ENCODE measurements at places on chromosomes 5 and 9.

- no peak for DNase-seq
These were observed 213.8 kb upstream of the ZNF608 start for GRCh38 chr5:124960266-124960665.

- DNase-seq = no peak
These were observed 118.3 kb downstream of the SLC1A3 start for GRCh38 chr5:36724467-36725332.

DNA sequence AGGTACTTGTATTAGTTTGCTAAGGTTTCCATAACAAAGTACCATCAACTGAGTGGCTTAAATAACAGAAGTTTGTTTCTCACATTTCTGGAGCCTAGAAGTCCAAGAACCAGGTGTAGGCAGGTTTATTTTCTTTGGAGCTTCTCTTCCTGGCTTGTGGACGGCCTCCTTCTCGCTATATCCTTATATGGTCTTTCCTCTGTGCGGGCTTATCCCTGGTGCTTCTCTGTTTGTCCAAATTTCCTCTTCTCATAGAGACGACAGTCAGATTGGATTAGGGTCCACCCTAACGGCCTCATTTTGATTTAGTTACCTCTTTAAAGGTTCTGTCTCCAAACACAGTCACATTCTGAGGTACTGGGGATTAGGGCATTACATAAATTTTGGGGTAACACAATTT is 88.3 kb downstream of the RMI1 start:
- no peak for DNase-seq

DNA sequence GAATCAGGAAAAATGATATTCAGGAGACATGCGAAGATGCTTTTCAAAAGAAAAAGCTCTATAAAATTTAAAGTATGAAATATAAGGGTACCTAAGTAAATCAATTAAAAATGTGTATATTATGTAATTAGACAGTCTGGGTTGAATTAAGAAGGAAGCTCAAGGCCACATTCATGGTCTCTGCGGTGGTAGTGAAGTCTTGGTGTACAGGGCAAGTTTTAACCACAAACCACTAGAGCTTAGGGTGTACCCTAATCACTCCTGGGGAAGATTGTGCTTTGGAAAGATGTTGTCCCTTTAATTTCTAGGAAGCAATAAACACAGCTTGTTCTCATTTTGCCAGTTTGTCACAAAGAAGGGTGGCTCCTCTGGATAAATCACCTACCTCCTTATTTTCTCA is 287.2 kb upstream of the ZNF608 start:
- no peak for DNase-seq

DNA sequence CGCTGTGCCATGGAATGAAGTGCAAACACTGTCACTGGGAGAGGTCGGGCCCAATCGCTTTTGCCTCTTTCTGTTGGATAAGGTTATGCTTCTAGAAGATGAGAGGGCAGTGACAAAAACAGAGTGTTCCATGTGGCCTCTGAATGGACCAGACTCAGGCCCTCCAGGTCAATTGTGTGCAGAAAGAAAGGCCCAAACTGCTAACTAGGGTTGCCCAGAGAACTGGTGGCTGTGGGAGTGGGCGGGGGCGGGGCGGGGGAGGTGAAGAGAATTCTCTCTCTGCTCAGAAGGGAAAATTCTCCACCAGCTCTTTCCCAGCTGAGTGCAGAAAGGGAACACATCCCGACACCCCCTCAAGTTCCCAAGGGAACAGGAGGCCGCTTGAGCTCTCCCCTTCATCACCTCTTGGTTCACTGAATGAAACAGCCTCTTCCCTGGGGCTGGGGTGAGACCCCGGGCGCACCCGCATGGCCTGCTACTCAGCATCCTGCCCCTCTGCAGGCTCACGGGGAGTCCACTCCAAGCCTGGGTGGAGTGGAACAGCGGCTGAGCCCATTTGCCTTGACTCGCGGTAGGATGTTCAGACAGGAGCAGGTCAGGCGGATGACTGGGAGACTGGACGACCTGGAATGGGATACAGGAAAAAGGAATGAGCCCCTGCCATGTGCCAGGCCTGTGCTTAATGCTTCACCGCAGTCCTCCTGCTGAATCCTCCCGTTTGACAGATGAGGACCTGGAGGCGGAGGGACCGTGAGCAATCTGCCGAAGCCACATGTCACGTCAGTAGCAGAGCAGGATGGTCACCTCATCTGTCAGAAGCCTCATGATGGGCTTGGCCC is 93.8 kb upstream of the FANCC start:
- DNase-seq = no peak

DNA sequence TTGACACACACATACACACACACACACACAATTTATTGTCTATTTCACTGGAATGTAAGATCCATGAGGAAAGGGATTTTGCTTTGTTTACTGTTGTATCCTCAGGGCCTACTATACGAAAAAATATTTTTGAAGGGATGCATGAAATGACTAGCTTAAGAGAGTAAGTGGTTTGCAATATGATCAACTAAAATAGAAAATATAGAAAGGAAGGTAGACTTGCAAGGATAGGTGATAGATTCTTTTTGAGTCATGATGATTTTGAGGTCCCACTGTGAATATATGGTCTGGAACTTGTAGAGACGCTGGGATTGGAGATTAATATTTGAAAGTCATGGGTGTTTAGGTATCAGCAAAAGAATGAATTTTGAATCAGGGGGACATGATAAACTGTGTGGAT is 28.9 kb upstream of the OTULIN start:
- no peak for DNase-seq

DNA sequence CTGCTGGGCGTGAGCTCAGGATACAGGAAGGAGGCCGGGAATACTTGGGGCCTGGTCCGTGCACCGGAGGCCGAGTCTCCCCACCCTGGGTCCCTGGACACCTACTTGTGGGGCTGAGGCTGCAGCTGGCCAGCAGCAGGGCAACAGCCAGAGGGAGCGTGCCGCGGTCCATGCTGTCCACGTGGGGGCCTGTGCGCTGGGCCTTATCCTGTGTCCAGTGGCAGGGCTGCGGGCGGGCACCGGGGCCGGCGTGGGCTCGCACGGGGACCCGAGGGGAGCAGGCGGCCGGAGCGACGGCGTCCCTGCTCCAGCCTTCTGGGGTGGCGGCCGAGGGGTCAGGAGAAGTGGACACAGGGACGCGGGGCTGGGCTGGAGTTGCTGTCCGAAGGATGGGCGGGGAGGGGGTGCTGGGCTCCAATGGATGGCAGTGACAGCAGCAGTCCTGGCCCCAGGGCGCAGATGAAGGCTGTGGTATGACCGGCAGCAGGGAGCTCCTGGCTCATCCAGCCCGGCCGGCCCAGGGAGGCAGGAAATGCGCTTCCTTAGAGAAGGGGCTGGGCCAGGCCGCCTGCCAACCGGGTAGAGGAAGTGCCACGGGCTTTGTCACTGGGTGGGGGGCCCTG is at the start of gene ENG:
Gene ENG (minus strand): TSS at position 475 of the 623 bp plus-strand sequence. CDS start 303 bp downstream, at position 172.
- DNase-seq = no peak

- DNase-seq = no peak
These were observed 24.5 kb upstream of the DPYSL3 start for GRCh38 chr5:147534172-147534951.

DNA sequence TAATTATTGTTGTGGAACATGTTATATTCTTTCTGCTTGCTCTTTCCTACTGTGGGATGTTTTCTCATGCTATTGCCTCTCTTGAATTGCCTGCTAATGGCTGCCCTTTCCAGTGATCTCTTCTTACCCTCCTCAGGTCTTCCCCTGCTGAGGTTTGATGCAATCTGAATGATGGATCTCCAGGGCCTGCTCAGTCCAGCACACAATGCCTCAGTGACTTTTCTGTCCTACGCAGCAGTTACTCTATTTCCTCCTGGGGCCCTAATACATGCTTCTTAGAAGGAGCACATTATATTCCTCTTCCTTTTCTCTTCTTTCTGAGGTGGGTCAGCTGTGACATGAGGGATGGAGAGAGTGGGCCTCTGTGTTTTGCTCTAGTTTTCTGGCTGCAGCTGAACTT is at the start of gene SPINK14:
Gene SPINK14 (plus strand): TSS at position 301 of the 400 bp plus-strand sequence. CDS start 1,187 bp downstream, outside the sequence.
- no peak for DNase-seq

GRCh38 chr5:8650186-8650585 is 781.2 kb downstream of the MTRR start:
- no peak for DNase-seq

- no peak for DNase-seq
These were observed 36.1 kb downstream of the YIPF5 start for GRCh38 chr5:144134194-144134826.

GRCh38 chr9:21095561-21095960 is 17.8 kb upstream of the IFNB1 start:
- no peak for DNase-seq

DNA sequence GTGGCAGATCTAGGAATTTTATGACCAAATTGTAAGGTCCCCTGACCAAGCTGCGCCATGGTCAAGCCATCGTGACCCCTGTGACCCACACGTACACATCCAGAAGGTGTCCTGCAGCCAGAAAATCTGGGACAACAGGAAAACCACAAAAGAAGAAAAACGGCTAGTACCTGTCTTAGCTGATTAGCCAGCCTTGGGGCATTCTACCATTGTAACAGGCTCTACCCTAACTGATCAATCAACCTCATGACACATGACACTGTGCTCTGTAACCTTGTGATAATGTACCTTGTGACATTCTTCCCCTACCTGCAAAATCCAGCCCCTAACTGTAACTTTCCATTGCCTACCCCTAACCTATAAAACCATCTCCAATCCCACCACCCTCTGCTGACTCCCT is 43.6 kb downstream of the SPTLC1 start:
- no peak for DNase-seq

DNA sequence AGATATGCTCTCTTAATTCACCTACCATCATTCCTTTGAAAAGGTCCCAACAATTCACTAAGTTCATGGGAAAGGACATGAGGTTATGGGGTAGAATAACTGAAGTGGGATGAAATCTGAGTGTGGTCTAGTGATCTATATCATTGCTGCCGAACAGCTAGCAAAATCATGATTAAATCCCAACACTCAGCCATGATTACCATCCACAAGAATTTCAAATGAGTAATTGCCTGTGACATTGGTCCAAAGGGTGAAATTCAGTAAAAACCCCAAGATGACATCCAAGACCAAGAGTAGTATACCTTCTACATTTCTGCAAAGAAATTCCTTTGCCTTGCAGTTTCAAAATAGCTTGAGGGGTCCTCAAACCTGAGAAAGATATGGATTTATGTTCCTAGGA is 225.6 kb downstream of the SPOCK1 start:
- peak; percentile 20 for DNase-seq

GRCh38 chr5:137629646-137630045 is 106.2 kb downstream of the KLHL3 start:
- DNase-seq = peak; percentile 52

- DNase-seq = no peak
These were observed 251.6 kb downstream of the GRIA1 start for GRCh38 chr5:153742060-153742459.

GRCh38 chr5:14859980-14860379 is 11.6 kb downstream of the ANKH start:
- DNase-seq = no peak

DNA sequence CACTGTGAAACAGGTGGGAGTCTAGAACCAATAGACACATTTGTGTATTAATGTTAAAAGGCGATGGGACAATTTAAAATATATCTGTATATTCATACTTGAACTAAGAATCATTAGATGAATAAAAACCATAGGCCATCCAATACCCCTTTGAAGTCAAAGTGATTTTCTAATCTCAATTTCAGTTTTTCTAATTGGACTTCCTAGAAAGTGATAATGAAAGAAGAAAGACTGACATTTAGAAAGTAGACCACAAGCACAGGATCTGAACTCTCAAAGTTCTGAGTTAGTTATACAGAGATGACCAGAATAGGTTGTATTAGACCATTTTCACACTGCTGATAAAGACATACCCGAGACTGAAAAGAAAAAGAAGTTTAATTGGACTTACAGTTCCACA is 412.8 kb upstream of the PIK3R1 start:
- no peak for DNase-seq

- DNase-seq = no peak
These were observed 364.0 kb downstream of the ARHGEF28 start for GRCh38 chr5:73989956-73990355.

- no peak for DNase-seq
These were observed 226.9 kb downstream of the ARRDC3 start for GRCh38 chr5:91156242-91156641.

DNA sequence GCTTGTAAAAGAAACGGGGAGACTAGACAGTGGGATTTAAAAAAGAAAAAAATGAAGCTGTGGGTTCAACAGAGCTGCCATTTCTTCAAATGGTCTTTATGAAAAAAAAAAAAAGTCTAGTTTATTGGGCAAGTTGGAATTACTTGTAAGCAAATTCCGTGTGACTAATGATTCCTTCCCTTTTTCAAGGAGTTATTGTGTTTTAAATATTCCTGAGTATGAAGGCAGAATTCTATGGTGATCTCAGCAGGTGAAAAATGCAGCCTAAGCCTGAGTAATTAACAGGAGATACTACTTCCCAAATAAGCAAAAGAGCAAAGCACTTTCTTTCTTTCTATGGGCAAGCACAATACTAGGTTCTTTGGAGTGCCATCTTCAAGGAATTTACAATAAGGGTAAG is 481.9 kb downstream of the ZNF608 start:
- no peak for DNase-seq

GRCh38 chr5:91367344-91367743 is 15.8 kb downstream of the ARRDC3 start:
- no peak for DNase-seq

DNA sequence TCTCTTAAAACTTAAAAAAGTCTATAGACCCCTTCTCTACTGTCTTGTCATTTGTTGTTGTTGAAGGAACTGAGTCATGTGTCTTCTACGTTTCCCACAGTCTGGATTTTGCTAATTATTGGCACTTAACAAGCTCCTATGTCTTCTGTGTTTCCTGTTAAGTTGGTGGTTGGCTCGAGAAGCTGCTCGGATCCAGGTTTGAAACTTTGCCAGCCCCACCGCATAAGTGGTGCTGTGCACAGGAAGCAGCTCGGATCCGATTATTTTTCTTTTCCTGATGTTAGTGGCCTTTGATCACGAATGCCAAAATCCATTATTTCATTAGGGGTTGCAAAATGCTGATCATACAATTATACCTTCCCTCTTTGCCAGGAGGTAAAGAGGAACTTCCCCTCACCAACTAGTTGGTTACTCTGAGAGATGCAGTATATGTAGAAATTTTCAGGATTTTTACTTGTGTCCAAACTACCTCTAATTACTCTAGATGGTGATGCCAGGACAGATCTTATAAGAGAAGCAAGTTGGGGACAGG is 186.5 kb downstream of the NSG2 start:
- no peak for DNase-seq

- no peak for DNase-seq
These were observed 482.9 kb upstream of the KIF2A start for GRCh38 chr5:61823065-61823464.

GRCh38 chr9:91811024-91811909 is 138.8 kb downstream of the ROR2 start:
- no peak for DNase-seq

- DNase-seq = no peak
These were observed 777 bp downstream of the GPSM1 start for GRCh38 chr9:136328011-136328621.

- no peak for DNase-seq
These were observed 181.4 kb upstream of the MAP3K1 start for GRCh38 chr5:56633950-56634349.

GRCh38 chr5:15008476-15008875 is 136.9 kb upstream of the ANKH start:
- peak; percentile 89 for DNase-seq

- no peak for DNase-seq
These were observed 172.2 kb upstream of the GRAMD2B start for GRCh38 chr5:126251024-126251423.

- DNase-seq = no peak
These were observed 128.1 kb downstream of the DAB2IP start for GRCh38 chr9:121779381-121780117.

GRCh38 chr9:106920701-106921283 is 57.8 kb downstream of the ZNF462 start:
- DNase-seq = peak; percentile 14

Measured in ACHN (cell line).